ENCODE measurements at places on chromosomes 7 and 10. TPM values are rescaled to one million over a fixed set of nuclear protein-coding genes. Genes with fewer than 3 reads are reported as not detected.

The CPN1 gene
- total RNA-seq, result not detected

The CTNNA3 gene
- 24.9 TPM for total RNA-seq

The BMPER gene
- total RNA-seq, result 3.8 TPM

The CTAGE6 gene
- total RNA-seq, result 0.36 TPM

The CD36 gene
- total RNA-seq, result 32.1 TPM

The HPSE2 gene
- total RNA-seq, result not detected

The CDHR3 gene
- total RNA-seq, result 21.7 TPM

The ZNF786 gene
- 16.0 TPM for total RNA-seq

The BAMBI gene
- total RNA-seq, result 4.1 TPM

The CBX3 gene
- total RNA-seq, result 122 TPM

The ZNF804B gene
- total RNA-seq, result 3.7 TPM

The SPOCK2 gene
- total RNA-seq, result 118 TPM

The GSDME gene
- 31.3 TPM for total RNA-seq

The USP6NL gene
- total RNA-seq, result 26.0 TPM

The BTBD16 gene
- not detected for total RNA-seq

The UTF1 gene
- total RNA-seq, result not detected

The MAD1L1 gene
- 25.0 TPM for total RNA-seq

The UCN3 gene
- 0.27 TPM for total RNA-seq

The OR2A42 gene
- 0.45 TPM for total RNA-seq

The KMT2E gene
- 247 TPM for total RNA-seq

The KCNH2 gene
- 14.2 TPM for total RNA-seq

The MNX1 gene
- not detected for total RNA-seq

The RRP12 gene
- 14.1 TPM for total RNA-seq

The INSYN2A gene
- 12.6 TPM for total RNA-seq

The ANKRD7 gene
- total RNA-seq, result 9.3 TPM

The CAV2 gene
- 11.5 TPM for total RNA-seq

The TAS2R40 gene
- total RNA-seq, result not detected

The SNX10 gene
- 40.6 TPM for total RNA-seq

The INTS15 gene
- total RNA-seq, result 18.6 TPM

The DOCK1 gene
- 47.7 TPM for total RNA-seq

Measured in cerebellum (tissue), 4 donors.